ENCODE measurements at places on chromosomes 7 and 10.

DNA sequence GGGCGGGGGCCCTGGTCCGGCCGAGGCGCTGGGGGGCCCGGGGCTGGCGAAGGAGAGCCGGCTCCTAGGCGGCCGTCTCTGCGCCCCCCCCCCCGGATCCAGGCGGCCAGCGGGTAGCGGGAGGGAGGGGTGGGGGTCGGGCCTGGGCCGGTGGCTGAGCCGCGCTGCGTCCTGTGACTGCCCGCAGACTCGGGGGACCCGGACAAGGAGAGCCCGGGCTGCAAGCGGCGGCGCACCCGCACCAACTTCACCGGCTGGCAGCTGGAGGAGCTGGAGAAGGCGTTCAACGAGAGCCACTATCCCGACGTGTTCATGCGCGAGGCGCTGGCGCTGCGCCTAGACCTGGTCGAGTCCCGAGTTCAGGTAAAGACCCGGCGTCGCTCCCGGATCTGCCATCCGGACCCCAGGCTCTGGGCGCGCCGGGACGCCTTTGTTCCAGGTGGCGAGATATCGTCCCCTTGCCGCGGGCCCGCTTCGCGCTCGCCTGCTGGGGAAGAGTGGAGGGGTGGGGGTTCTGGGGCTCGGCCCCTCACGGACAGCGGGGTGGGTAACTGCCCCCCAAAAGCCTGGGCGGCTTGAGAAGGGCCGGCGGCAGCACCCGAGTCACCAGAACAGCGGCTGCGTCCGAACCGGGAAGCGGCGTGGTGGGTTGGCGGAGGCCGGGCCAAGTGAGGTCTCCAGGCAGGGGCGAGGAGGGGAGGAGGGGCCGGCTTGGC, 819 bp downstream of the UNCX start:
- DNase-seq, result no peak

GRCh38 chr7:1234881-1235500, 2.3 kb downstream of the UNCX start:
- DNase-seq, result no peak

DNA sequence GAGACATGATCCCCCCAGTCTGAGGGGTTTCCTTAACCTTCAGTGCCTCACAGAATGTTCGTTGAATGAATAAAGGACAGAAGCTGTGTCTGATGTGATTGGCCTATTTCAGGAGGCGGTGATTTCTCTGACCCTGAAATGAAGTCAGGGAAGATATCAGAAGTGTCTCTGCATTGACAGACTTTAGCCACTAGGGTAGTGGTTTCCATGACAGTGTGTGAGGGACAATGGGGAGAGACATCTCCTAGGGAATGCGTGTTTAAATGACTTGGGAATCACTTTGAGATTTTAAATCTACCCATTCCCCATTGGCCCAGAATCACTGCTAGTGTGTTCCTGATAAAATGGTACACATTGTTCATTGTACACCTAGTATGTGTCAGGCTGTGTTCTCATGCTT, 132.0 kb downstream of the CFAP58 start:
- DNase-seq, result no peak

GRCh38 chr10:111392159-111392558, 315.3 kb downstream of the ADRA2A start:
- no peak for DNase-seq

DNA sequence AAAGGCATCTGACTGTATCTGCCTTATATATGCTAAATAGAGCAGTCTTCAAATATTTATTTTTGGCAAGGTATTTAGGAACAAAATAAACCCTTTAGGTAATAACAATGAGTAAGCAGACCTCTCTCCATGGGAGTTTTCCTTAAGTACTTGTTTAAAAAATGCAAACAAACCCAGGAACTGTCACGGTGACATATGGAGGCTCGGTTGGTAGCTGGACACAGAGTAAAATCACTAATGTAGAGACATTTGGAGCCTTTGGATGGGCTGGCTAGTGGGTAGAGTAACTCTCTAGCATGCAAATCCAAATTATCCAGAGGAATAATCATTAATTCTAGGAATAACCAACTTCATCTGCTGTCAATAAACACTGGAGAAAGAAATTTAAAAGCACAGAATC, 71.6 kb upstream of the LAMB4 start:
- no peak for DNase-seq

- DNase-seq, result peak; percentile 58
These were observed 18.7 kb upstream of the PTF1A start for GRCh38 chr10:23173214-23174073.

GRCh38 chr10:21296575-21297355, 228.7 kb downstream of the SKIDA1 start:
- DNase-seq, result no peak

DNA sequence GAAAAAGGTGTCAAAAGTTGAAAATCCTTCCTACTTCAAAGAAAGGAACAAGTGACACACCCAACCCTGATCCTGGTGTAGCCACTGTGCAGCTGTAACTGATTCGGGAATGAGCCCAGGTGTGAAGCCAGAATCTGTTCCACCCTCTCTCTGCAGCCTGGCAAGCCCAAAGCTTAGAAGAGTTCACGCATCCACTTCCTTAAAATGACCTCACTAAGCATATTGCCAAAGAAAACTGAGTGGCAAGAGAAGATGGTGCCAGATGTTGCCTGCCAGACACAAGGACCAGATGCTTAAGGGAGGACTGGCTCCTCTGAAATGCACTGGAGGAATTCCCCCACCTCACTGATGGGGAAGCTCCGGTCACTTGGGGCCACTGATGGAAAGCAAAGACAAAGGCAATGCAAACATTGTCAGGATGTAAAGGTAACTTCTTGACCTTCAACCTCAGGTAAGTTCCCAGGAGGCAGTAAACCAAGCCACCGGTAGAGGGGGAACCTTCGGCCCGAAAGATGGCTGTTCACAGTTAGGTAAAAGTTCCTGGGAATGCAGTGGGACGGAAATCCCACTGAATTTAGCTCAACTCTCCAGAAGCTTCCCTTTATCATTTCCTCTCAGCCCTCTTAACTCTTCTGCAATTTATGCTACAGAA, 554.9 kb downstream of the KCNMA1 start:
- DNase-seq, result no peak

- no peak for DNase-seq
These were observed 212.8 kb downstream of the ZNF365 start for GRCh38 chr10:62587011-62587410.

DNA sequence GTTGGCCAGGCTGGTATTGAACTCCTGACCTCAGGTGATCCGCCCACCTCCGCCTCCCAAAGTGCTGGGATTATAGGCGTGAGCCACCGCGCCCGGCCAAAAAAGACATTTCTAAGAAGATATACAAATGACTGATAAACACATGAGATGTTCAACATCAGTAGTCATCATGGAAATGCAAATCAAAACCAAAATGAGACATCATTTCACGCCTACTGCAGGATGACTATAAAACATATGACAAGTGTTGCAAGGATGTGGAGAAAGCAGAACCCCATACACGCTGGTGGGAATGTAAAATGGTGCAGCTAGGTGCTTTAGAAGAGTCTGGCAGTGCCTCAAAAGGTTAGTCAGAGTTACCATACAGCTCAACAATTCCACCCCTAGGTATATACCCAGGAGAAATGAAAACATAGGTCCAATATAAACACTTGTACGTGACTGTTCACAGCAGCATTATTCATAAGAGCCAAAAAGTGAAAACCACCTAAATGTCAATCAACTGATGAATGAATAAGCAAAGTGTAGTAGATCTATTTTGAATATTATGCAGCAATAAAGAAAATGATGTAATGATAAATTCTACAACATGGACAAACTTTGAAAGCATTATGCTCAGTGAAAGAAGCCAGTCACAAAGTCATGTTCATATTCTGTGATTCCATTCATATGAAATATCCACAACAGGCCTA, 24.5 kb downstream of the TMEM209 start:
- DNase-seq, result no peak

DNA sequence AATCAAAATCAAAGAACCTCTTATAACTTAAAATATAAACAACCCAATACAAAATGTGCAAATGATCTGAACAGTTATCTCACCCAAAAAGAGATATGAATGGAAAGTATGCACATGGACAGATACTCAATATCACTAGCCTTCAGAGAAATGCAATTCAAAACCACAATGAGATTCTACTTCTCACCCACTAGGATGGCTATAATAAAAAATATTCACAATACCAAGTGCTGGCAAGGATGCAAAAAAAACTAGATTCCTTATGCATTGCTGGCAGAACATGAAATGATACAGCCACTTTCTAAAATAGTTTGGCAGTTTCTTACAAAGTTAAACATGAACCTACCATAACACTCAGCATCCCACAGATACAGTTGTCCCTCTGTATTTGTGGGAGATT, 130.1 kb upstream of the LRRN3 start:
- DNase-seq, result no peak

- no peak for DNase-seq
These were observed 39.6 kb upstream of the DNAJB6 start for GRCh38 chr7:157297185-157297584.

DNA sequence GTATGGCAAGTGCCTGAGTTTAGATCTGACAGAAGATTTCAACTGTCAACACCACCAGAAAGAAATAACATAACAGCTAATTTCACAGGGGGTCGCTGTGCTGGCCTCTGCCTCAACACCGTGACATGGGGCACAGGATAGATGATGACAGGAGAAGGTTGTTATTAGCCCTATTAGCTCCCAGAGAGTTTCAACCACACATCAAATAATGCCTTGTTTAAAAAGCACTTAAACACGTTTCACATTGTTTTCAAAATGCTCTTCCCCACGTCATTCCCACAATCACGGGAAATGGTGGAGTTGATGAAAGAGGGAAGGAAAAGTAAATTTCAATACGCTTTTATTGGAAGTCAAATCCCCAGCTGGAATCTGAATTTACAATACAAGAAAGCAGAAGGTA, 184.7 kb downstream of the MAGI2 start:
- DNase-seq, result no peak

DNA sequence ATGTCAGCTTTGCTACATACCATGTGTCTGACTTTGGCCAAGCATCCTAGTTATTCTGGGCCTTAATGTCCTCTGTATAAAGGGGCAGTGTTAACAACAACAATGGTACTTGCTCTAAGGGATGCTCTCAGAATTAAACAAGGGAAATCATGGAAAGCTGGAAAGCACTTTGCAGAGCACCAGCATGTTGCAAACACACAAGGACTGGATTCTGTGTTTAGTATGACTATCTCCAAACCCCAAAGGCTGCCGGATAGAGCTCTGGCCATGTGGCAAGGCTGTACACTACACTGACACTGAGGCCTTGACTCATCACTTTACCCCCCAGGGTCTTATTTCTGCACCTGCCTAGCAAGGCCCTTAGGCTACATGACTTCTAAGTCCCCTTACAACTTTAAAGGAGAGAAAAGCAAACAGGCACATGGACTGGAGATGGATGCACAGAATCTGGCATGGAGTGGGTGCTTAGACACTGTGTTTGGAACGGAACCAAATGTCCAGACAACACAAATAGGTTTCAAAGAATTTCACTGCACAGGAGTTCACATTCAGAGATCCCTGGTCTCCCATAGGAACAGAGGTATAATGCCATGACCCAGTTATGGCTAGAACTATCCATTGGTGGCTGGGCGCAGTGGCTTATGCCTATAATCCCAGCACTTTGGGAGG, 74.6 kb downstream of the FAM13C start:
- no peak for DNase-seq

- no peak for DNase-seq
These were observed 32.1 kb upstream of the MSRB2 start for GRCh38 chr10:23063045-23063972.

DNA sequence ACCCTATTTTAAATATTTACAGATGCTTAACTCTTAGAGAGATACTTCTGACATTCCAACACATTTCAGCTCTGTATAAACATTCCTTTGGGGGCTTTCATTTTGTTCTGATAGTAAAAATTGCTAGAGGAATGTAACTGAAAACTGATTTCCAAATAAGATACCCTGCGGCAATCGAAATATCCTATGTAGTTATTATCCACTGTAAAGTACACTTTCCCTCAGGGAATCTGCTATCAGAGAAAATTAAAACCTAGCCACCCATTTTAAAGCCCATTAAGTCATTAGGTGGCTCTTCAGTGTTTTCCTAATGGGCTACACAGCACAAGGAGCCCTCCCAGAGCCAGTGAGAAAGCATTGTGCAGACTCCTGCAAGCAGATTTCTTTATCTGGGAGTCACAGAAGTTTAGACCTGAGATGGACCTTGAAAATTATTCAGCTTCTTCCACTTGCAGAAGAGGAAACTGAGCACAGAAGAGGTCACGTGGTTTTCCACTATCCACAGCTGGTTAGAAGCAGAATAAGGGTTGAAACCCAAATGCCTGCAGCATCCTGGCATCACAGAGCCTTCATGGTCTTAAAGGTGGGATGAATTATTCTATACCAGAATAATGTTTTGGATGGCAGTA, 12.6 kb upstream of the CPVL start:
- peak; percentile 50 for DNase-seq

DNA sequence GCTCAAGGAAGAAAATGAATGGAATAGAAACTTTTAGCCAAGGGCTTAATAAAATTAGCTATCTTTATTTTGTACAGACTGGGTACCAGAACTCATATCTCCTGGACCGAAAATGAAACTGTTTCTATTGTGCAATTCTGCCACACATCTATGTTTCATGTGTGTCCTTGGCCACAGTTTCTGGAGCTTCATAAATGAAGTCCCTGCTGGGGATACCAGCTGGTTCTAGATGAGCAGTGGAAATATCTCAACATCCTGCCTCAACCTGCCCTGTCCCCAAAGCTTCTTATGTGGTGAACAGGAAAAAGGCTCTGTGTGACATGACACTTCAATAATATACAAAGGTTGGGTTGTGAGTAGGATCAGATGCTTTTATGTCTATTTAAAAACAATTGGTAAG, 310.1 kb upstream of the SORCS1 start:
- DNase-seq, result no peak

- peak; percentile 61 for DNase-seq
These were observed 119.4 kb downstream of the ST7 start for GRCh38 chr7:117072620-117073118.

- DNase-seq, result no peak
These were observed 74.1 kb upstream of the KCNMA1 start for GRCh38 chr10:77711683-77712049.

DNA sequence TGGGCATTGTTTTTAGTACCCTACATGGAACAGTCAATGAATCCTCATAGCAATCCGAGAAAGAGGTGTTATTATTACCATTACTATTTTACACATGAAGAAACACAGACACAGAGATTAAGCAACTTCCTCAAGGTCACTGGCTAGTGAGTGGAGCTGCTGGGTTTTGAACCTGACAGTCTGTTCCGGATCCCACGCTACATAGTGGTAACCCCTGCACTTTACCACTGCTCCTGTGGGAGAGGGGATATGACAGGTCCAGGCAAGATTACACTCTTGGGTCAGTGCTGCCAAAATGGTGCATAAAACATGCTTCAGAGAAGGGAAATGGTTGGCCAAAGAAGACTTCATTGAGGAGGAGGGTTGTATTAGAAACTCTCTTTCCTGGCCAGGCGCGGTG, 185.7 kb downstream of the XPNPEP1 start:
- DNase-seq, result no peak
